ENCODE measurements at places on chromosomes 16 and 17.

DNA sequence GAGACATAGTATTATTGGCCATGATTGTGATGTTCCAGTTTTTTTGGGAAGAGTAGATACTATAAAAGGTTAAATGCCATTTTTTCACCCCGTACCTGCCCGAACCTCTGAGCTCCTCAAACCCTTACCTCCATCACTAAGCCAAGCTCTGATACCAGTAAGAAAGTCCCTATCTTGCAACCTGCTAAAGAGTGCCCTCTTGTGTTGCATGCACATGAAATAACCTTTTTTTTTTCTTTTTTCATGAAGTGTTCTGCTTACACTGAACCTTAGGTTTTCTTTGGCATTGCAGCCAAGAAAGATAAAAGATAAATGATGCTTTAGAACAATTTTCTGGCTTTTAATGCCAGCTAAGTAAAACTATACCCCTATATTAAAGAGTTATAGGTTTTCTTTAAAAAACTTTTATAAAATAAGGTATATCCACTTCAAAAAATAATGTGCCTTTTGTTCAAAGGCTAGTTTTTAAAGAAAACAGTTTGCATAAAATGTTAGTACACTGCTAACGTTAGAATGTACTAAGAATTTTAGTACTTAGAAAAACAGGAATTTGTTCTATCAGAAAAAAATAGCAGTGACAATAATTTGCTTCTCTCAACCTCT is 295.3 kb upstream of the PMFBP1 start:
- DNase-seq = no peak

DNA sequence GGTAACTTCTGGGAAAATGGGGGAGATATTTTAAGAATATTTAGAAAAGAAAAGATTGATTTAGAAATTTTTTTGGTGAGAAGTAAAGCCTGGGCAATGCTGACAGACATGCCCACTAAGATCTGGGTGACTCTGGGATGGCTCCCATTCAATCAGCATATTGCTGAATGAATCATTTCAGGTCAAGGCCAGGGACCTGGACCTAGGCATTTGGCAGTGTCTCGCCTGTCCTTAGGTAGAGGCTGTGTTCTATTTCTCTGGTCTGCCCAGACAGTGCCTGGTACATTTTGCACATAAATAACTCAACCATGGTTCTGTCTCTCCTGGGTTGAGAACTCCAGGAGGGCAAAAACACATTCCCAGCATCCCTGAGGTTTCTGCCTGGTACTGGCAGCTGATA is 39.9 kb downstream of the SMPD3 start:
- no peak for DNase-seq

GRCh38 chr17:38604479-38605403 is 1.0 kb downstream of the SRCIN1 start:
- DNase-seq = no peak

DNA sequence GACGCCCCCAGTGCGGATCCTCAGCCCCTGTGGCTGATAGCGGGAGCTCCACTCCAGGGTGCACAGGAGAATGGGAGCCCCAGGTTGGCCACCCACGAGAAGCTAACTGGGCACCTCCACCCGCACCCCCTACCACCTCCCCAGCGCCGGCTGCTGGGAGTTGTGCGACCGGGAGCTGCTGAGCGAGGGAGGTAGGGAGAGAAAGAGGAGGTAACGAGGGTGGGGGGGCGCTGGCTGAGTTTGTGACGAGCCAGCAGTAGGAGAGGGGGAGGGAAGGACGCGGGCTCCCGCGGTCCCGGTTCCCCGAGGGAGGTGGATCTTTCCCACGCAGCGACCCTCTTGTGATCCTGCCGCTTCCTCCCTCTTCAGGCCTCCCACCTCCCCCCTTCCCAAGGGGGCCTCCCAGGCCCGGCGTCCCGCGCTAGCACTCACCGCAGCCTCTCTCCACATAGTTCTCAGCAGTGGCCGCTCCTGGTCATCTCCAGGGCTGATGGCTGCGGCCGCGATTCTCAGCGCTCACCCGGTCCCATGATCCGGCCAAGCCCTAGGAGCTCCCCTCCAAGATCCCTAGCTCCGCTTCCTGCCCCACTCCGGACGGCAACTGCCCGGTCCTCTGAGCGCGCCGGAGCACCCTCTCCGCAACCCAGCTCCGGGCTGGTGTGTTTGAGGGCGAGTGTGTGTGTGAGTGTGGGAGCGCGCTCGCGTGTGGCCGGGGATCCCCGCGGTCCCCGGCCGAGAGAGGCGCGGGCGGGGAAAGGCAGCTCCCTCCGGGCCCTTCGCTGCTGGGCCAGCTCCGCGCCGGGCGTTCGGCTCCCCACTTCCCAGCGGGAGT is at the start of gene GRIN2A:
Gene GRIN2A (minus strand): TSS at position 207 of the 832 bp plus-strand sequence. CDS start 2,017 bp downstream, outside the sequence.
- DNase-seq = no peak

GRCh38 chr16:84834403-84834772 is 14.6 kb downstream of the CRISPLD2 start:
- DNase-seq = no peak

DNA sequence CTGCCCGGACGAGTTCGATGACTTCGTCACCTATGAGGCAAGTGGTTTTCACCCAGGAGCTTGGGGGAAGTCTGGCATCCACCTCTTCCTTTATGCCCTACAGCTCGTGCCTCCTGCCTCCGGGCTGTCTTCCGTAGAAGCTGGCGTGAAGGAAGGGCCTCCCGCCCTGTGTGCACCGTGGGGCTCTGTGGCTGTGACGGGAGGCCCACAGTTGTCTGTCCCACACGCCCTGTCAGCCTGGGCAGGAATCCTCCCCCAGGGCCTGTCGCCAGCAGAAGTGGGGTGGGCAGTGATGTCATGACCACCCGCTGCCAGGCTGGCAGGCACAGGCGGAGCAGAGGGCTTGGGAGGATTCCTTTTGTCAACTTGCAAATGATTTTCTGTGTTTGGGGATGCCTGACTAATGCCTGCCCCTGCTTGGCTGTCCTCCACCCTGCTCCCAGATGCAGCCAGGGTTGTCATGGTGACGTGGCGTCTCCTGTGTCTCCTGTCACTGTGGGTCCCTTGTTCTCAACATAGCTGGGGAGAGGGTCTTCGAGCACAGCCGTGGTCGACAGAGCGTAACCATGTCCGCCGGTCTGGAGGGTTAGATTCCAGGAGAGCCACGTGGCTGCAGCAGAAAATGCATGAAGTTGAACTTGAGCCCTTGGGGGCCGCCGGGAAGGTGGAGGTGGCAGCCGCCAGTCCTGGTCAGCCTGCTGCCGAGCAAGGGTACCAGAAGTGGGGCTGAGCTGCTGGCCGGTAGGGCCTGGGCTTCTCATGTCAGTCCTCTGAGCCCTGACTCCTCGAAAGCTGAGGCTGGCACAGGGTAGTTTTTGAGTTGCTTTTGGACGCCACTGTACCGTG is 46.1 kb downstream of the RAB11FIP3 start:
- peak; percentile 25 for DNase-seq

GRCh38 chr16:7651803-7652570 is 319.3 kb downstream of the RBFOX1 start:
- DNase-seq = no peak

DNA sequence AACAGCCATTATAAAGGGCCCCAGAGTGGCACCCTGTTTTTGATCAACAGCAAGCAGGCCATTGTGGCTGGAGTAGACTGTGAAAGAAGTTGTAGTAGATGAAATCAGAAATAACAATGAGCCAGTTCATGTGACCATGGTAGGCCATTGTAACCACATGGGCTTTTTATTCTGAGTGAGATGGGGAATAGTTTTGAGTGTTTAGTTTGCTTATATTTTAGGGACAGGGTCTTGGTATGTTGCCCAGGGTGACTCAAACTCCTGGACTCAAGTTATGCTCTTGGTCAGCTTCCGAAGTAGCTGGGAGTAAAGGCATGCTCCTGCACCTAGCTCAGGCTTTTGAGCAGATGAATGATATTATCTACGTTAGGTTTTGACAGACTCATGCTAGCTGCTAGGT is 12.0 kb downstream of the CBFB start:
- DNase-seq = no peak

Measured in skin of body (tissue), 3 donors.